ENCODE measurements at places on chromosomes 6 and 20.

GRCh38 chr6:130467146-130468050 lies 101.6 kb downstream of the TMEM200A start:
- DNase-seq = no peak

GRCh38 chr6:160204710-160205109 lies 53.9 kb downstream of the SLC22A2 start:
- no peak for DNase-seq

GRCh38 chr6:161368514-161368913 lies 94.7 kb upstream of the AGPAT4 start:
- no peak for DNase-seq

GRCh38 chr20:61623451-61623850 lies 371.4 kb downstream of the CDH4 start:
- no peak for DNase-seq

DNA sequence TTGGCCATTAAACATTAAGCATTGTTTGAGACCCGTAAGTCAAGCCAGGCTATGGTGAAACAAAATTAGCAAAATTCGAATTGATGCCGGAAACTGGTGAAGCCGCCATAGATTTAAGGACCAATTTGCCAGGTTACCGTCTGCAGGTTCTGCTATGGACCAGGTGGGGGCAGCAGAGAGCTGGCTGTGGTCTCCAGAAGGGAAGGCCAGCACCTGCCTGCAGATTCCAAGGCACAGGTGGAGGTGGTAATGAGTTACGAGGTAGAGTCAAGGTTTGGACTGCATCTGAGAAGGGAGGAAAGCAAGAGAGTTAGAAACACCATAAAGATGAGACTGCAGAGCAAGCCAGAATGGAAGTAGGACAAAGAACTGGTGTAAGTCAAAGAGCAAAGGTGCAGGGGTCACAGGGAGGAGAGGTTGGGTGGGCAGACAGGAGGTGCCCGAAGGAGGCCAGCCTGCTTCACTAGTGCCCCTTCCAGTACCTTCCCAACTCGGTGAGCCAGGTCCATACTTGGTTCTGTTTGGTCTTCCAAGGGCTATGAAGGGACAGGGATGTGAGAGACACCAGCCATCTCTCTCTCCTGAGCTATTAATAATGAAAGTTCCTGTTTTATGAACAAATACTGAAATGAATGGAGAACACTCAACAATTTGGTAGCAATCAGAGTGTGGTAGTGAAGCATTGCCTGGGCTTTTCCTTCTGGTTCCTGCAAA lies 131.6 kb upstream of the ESR1 start:
- DNase-seq = no peak

DNA sequence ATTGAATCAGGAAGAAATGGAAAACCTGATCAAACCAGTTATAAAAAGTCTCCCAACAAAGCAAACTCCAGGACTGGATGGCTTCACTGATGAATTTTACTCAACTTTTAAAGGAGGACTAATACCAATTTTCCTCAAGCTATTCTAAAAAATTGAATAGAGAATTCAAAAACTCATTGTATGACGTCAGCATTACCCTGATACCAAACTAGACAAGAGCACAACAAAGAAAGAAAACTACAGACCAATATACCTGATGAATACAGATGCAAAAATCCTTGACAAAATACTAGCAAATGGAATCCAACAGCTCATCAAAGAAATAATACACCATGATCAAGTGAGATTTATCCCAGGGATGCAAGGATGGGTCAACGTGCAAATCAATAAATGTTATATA lies 172.9 kb downstream of the FNDC1 start:
- no peak for DNase-seq

DNA sequence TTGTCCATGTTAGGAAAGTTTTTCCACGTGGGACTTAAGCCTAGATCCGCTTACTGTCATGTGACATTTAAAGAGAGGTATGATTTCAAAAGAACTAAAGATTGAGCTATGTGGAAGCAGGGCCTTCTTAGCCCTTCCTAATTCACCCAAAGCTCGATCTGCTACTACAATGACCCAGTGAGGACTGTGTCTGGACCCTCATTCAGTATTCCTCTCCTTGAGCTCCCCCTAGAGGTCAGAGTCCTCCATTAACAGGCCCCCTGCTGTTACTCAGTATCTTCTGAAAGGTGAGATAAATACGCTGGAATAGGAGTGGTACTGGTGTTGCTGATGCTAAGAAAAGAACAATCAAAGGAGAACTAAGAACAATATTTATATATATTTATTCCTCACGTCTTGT lies 414.0 kb downstream of the GJA1 start:
- DNase-seq = no peak

GRCh38 chr6:7241160-7241559 lies 71.8 kb downstream of the SSR1 start:
- DNase-seq = no peak

- DNase-seq = no peak
Observed at GRCh38 chr6:63705707-63706106, 70.1 kb downstream of the PHF3 start.
